ENCODE measurements at places on chromosomes 7 and 10. TPM values are rescaled to one million over a fixed set of nuclear protein-coding genes. Genes with fewer than 3 reads are reported as not detected.

The BRAF gene
- polyA plus RNA-seq = 7.6 TPM

The GNAT3 gene
- not detected for polyA plus RNA-seq

The COL17A1 gene
- polyA plus RNA-seq = 2,244 TPM

The DLX6 gene
- not detected for polyA plus RNA-seq

The MYL10 gene
- polyA plus RNA-seq = not detected

The COBL gene
- 0.11 TPM for polyA plus RNA-seq

The GALNT17 gene
- not detected for polyA plus RNA-seq

The TTYH3 gene
- polyA plus RNA-seq = 25.9 TPM

The FRMPD2 gene
- polyA plus RNA-seq = 0.41 TPM

The PNLIPRP1 gene
- not detected for polyA plus RNA-seq

DNA sequence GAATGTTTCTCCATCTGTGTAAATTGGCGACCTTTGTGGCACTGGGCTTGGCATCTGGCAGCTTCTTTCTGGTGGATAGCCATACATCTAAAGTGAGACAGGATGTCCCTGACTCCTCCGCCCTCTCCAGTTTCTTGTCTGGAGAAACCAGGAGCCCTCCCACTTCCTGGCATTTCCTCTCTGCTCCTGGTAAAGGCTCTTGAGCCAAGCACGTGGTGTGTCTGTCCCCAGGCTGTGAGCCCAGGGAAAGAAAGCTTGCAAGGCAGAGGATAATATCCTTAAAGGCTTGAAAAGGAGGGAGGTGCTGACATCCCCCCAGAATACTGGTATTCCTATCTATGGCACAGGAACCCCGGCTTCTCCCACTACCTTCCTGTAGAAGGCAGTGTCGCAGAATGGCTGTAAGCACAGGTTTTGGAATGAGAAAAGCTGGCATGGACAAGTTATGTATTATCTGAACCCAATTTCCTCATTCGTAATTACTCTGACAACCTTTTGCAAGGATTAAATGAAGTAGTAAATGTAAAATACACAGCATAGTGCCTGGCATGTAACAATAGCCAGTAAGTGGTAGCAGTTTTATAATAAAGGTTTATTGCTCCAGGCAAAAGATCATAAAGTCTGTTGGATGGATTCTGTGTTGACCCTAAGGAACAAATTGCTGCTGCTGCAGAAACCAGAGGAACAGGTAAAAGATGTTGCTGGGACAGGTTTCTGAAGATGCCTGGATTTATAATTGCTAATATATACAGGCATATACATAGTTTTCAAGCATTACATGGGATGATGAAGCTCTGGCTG lies 11.8 kb upstream of the ACSL5 start:
- peak; percentile 8 for DNase-seq

DNA sequence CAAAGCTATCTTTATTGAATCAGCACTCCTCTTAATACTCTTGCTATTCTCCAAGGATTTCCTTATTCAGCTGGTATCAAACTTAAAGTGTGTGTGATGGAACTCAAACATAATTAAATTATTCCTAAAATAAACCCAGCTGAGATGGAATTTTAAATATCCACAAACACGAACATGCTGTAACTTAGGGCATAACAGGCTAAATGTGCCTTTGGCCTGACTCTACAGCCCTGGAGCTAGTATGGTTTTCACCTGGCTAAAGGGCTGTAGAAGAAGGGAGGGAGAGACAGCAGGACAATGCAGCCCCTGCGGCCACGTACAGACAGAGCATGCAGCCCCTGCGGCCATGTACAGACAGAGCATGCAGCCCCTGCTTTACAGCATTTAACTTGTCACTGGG lies 34.0 kb downstream of the ESYT2 start:
- DNase-seq = no peak

DNA sequence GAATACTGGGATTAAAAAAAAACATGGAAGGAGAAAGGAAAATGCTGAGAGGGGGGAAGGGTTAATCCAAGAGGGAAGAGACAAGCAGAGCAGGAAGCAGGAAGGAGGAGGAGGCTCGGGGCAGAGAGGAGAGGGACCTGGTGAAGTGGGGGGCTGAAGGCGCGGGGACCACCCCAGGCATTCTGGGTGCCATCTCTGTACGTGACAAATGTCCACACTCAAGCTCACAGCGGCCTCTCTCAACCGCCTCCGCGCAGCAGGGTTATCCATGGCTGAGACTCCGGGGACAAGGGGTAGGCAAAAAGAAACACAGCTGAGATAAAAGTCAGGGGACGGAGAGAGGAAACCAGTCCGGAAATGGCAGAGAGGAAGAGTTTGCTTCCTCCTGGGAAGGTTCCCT lies 33.9 kb downstream of the EN2 start:
- no peak for DNase-seq

GRCh38 chr10:70682920-70683600 lies 10.8 kb downstream of the ADAMTS14 start:
- DNase-seq = peak; percentile 14

DNA sequence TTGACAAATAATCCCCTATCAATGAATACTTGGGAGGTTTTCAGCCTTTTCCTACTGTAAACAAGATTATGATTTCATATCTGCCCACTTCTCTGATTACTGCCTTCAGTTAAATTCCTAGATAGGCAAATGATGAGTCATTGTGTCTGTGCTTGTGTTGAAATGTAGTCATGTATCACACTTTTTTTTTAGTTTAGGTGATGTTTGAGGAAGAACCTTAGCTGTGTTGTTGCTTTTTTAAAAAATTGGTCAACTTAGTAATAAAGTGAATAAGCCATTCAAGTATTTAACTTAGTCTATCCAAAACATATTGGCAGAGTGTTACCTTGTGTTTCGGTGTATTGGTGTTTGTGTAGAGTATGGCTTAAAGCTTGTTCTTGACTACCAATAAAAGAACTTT lies 60.0 kb downstream of the WAC start:
- peak; percentile 68 for DNase-seq

GRCh38 chr10:6409971-6410643 lies 170.0 kb downstream of the PRKCQ start:
- DNase-seq = peak; percentile 35

GRCh38 chr10:28276384-28276783 lies 26.5 kb downstream of the MPP7 start:
- DNase-seq = no peak

GRCh38 chr7:78924581-78924980 lies 528.9 kb downstream of the MAGI2 start:
- peak; percentile 4 for DNase-seq

DNA sequence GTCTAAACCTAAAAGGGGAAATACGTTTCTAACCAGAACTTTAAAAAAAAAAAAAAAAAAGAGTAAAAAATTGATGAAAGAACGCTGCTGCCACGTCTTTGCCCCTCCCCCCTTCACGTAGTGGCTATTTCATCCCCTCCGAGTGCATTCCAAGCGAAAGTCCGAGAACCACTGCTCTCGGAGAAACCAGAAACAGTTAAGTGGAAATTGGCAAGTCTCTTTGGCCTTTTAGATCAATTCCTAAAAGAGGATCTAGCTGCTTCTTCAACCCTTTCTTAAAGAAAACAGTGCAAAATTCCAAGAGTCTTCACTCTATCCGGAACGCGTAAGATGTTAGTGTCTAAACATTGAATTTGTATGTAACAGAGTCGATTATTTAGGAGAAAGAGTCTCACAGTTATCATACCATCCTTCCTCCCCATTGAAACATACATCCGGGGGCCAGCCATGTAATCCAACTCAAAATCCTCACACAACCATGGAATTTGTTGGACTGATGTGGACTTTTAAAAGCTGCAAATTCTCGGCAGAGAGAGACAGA lies 1.1 kb downstream of the P4HA1 start:
- DNase-seq = peak; percentile 53

GRCh38 chr7:129514683-129515082 lies 12.4 kb downstream of the SMKR1 start:
- peak; percentile 19 for DNase-seq

- peak; percentile 98 for DNase-seq
Measured at GRCh38 chr7:90816511-90817142, 220.5 kb downstream of the CDK14 start.

DNA sequence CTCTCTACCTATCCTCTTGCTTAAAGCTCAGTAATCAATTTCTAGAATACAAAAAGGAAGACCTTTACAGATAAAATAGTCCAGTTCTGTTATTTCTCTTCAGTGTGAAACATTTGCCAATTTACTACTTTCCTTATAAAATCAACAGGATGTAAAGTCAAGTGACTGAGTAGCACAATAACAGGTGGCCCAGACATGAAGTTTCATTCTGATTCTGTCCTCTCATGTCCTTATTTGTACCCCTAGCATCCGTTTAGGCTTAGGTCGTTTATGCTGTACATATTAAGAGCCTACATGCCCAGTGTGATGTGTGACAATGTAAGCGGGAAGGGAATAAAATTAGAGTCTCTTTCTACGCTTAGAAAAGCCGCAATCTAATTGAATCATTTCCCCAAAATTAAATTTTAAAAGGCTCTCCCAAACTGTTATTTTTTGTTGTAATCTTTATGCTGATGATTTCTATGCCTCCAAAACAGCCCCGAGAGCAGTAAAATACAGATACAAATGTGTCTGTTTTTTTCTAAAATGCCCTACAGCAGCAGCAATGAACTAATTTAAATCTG lies 29.1 kb downstream of the EPC1 start:
- DNase-seq = no peak

DNA sequence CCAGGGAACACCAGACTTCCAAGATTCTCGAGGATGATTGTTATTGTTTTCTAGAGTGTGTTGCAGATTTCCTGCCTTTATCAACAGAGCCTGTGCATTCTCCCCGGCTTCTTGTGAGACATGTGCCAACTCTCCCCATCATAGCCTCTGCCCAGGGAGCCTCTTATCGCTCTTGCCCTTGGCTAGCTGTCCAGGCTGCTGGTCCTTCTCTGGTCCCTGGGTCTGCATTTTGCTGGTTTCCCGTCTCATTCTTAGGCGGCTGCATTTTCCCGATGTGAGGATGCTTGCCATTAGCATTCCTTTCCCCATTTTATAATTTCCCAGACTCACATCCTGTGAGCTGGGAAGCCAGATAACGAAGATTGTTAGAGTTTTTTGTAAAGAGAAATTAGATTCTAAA lies 15.2 kb downstream of the SLC13A4 start:
- no peak for DNase-seq

GRCh38 chr10:22230158-22230833 lies 12.5 kb upstream of the EBLN1 start:
- peak; percentile 45 for DNase-seq

DNA sequence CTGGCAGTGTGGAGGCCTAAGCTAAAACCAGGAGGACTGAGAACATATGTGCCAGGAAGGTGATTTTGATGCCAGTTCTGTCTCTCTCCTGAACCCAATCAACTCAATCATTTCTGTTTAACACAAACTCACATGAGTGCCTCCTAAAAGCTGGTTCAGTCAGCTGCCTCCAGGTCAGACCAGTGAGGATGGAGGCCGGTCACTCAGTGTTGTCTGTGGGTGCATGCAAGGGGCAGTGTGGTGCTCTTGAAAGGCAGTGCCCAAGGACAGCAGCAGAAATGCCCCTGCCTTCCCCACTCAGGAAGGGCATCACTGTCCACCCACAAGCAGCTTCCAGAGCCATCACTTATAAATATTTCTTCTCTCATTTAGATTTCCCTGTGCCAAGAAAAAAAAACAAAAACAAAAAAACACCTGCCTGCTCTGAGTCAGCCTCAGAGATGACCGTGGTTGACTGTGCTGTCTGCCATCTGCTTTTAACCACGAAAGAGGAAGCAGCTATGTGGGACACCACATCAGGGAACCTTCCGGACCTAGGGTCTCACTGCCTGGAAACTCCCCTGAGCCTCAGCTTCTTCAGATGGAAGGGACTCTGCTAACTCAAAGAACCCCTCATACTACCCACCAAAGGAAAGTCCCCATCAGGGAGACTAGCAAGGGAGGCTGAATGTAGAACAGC lies 39.1 kb downstream of the VOPP1 start:
- peak; percentile 90 for DNase-seq

DNA sequence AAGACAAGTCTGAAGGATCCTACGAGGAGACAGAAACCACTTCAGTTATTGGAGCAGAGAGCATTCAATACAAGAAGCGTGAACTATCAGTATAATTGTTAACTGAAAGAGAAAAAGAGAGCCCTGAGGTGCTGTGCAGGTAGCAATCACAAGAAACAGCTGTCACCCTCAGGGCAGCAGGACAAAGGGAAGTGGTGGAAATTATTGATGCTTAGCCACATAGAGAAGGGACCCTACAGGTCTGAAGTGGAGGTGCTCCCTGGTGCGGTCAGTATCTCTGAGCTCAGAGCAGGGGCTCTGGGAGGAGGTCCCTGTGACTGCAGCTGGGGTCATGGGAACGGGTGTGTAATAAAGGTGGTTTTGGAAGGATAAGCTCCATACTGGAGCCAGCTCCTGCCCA lies 97.8 kb upstream of the KLF6 start:
- no peak for DNase-seq

- no peak for DNase-seq
Measured at GRCh38 chr7:8684426-8684825, 251.0 kb downstream of the NXPH1 start.

DNA sequence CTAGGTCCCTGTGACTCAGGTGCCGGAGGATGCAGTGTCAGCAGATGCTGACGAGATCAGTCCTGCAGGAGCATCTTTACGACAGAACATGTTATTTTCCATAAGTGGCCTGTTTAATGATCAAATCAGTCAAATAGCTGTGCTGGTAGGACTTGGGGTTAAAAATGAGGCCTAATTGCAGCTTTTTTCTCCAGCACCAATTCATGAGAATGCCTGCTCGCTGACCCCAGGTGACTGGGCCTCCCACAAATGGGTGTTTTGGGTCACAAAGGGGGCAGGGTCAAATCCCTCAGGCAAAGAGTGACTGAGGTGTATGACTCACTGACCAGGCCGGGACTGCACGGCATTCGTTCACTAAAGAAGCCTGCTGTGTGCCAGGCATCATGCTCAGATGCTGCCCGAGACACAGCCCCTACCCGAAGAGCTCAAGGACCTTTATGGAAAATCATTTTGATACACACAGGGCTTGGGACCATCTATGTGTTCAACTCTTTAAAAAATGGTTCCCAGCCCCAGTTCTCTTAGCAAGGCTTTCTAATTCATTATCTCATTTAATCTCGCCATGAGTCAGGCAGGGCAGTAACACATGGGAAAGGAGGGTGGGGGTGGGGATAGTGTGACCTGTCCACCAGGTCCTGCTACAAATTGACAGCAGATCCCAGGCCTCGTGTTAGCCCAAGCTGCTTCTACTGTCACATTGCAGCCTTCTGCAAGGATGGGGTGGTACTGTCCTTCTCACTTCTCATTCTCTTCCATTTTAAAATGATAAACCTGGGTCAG lies 21.1 kb downstream of the ZNF775 start:
- peak; percentile 81 for DNase-seq

DNA sequence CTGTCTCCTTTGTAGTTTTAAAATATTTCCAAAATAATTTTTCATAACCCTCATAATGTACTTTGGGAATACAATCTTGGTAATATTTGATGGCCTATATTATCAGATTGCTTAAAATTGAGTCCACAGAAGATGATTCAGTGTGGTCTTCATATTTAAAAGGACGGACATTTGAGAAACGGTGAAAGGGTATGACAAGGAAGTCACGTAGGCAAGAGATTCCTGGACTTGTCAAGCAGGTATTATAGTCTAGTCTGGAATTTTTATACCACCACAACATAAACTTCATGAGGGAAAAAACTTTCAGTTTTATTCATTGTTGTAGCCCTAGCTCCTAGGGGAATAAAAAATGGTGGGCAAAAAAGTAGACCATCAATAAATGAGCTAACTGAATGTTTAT lies 82.3 kb downstream of the KMT2E start:
- DNase-seq = no peak

- DNase-seq = peak; percentile 100
Measured at GRCh38 chr10:97882142-97883091, 32.8 kb downstream of the GOLGA7B start.

Data from mammary epithelial cell (primary cell).